ENCODE measurements at places on chromosomes 2 and 18.

- ATAC-seq = no peak
Measured at GRCh38 chr2:3620834-3621233, 25.9 kb downstream of the COLEC11 start.

DNA sequence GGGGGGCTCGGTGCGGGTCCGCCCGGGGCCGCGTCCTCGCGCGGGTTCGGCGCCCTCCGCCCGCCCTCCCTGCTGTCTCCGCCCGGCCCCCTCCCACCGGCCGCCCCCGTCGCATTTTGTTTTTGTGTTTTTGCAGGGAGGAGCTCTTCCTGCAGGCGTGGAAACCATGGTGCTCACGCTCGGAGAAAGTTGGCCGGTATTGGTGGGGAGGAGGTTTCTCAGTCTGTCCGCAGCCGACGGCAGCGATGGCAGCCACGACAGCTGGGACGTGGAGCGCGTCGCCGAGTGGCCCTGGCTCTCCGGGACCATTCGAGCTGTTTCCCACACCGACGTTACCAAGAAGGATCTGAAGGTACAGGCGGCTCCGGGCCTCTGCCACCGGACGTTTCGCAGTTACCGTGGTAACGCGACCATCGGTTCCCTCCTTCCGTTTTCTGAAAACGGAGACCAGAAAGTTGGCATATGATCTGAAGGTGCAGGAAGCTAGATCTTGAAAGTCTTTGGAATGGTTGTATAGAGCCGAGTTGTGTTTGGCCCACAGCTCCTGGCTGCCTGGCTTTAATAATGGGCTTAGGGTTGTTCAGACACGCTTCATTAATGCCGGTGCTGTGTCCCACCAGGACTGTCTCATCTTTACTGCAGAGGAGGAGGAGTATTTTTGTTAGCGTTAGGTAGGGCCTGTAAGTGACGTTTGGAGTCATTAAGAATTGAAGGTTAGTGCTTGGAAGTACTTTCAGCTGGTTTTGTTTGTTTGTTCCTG, 891 bp downstream of the KDM3A start:
- ATAC-seq = peak; percentile 25

DNA sequence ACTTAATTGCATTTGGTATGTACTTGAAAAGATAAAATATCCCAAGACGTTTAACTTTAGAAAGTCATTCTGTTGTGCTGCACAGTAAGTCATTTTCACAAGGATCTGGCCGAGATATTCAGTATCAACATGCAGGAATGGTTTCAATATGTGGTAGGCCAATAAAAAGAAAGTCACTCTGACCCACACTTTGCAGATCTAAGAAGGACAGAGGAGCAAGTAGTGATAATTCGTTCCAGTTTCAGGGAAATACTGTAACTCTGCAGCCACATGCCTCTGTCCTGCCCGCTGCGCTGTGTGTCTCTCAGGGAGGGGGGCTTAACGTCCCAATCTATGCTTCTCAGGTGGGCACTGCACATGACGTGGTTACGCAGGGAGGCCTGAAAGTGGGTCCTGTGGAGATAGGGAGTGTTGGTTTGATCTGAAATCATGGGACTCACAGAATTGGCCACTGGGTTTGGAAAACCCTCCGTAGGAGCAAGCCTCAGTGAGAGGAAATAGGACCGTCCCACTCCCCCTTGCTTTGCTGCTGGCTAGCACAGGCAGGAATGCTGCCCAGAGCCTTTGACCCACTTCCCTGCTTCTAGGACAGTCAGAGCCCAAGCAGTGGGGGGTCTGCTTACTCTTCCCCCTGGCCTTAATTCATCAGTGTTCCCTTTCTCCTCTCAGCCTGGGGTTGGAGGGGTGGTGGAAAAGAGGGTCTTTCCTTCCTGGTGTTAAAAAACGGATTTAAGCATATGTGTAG, 314.7 kb upstream of the SPRED2 start:
- no peak for ATAC-seq

DNA sequence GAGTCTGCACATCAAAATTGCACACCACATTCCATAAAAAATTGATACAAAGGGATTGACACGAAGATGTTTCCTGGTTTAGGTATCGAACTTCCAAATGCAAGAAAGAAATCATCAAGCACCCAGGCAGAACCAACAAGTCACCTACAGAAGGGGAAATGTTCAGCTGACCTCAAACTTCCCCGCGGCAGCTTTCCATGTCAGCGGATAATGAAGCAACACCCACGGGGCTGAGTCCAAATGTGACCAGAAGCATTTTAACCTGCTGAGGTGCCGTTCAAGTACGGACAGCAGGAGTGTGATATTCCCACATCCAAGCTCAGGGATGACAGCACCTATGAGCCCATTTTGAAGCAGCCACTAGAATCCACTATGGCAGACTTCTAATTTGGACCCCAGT, 124.9 kb downstream of the GALNT14 start:
- ATAC-seq = no peak

GRCh38 chr18:59621027-59621426, 76.2 kb downstream of the CCBE1 start:
- ATAC-seq = no peak

DNA sequence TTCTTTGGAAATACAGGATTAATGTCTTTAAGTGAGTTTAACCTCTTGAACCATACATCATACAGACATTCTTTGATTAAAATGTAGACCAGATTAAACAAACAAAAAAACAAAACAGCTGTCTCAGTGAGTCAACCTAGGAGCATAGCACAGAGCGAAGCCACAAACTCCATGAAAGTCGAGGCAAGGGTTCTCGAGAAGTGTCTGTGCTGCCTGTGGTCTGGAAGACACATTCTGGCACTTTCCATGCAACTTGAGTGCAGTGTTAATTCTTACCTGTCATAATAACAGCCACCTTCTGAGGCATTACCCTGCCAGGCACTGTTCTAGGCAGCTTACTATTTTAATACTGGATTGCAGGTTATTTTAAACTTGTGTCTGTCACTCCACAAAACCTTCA, 435.5 kb upstream of the MMADHC start:
- ATAC-seq = no peak

GRCh38 chr2:207914716-207915115, 110.6 kb downstream of the PLEKHM3 start:
- ATAC-seq = no peak

- ATAC-seq = no peak
Measured at GRCh38 chr2:223923976-223924375, 21.2 kb downstream of the WDFY1 start.

DNA sequence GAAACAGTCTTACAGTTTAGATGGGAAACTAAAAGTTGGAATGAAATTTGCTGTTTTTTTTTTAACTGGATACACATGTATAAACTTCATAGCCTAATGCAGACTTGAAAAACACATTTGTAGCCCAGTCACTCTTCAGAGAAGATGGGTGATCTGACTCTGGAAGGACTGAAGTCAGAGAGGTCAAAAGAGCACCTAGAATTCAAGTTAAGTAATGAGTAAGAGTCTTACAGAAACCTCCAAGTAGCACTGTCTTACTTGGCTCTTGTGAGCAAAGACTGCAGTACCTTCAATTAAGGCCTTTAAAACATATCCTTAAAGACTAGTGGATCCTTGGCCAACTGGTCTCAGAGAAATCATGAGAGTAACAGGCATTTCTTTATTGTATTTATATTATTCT, 41.9 kb downstream of the TRAPPC8 start:
- ATAC-seq = no peak

DNA sequence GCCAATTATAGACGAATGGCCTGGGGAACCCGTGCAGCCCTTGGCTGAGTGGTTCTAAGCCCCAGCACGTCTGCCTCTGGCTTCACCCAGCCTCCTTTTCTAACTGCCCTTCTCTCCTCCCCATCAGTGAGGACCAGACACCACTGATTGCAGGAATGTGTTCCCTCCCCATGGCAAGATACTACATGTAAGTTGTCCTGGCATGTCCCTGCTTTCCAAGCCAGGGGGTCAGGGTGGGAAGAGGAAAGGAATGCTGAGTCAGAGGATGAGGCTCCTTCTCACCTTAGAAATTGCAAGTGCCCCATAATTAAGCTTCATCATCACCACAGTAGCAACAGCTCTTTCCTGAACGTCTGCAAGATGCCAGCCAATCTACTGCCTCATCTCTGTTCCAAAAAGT, 4.8 kb downstream of the IL1F10 start:
- ATAC-seq = no peak

All from stimulated activated memory B cell treated with anti-CD40 and anti-IgM and Interleukin-4, amounts not matched to agents 10 μg/mL and 1 μg/mL and 100 μg/mL, for 72 hours (primary cell).